AG10803 (cell line): ENCODE measurements at places on chromosomes 13 and 19.

- DNase-seq = no peak
These were observed 181.9 kb downstream of the NDFIP2 start for GRCh38 chr13:79662882-79663281.

- no peak for DNase-seq
These were observed 945.5 kb upstream of the SLC10A2 start for GRCh38 chr13:104011505-104012241.

- no peak for DNase-seq
These were observed 14.3 kb upstream of the ZNF667 start for GRCh38 chr19:56491399-56491798.

DNA sequence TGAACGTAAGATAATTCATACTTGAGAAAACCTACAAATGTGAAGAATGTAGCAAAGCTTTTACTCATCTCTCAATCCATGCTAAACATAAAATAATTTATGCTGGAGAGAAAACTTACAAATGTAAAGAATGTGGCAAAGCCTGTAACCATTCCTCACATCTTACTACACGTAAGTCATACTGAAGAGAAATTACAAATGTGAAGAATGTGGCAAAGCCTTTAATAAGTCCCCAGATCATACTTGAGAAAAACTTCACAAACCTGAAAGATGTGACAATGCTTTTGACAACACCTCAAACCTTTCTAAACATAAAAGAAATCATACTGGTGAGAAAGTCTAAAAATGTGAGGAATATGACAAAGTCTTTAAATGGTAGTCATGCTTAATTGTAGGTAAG is 89.4 kb downstream of the ZNF675 start:
- DNase-seq = no peak

DNA sequence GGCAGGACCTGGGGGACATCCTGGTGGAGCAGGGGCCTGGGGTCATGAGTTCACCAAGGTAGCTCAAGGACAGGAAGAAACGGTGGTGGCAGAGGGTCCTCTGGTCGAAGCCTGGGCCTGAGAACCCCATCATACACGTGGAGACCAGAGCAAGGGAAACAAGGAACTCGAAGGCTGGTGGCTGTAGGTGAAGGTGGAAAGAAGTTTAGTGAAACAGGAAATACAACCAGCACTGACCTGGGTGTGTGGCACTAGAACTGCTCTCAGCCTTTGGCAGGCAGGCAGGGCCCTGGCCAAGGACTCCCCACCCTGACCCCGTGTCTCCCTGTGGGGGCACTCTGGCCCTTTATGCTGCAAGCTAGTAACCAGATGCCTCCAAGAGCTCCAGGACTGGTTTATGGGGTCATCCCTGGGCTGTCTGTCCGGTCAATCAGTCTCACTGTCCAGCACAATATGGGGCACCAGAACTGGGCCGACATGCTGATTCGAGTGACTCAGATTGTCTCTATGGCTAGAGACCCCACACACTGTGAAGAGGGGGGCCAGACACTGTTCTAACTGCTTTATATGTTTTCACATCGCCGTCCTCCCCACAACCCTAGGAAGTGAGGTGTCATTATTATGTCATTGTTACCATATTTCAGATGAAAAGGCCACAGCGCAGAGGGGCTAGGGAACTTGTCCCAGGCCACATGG is 3.8 kb downstream of the COX6B2 start:
- DNase-seq = no peak

DNA sequence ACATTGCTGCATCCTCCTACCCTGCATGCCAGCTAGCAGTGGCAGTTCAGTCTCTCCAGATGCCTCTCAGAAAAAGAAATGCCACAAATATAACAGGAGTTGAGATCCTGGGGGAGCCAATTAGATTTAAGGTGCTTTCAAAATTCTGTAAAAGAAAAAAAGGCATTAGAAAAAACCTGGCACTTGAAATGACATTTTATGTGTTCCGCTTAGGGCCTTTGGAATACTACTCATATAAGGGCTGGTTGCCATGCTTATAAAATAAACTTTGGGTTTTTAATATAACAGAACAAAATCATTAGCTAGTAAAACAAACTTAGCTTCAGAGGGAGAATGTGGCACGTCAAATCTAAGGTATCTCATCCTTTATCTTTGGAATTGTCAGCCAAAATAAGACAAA is 104.1 kb downstream of the ENOX1 start:
- no peak for DNase-seq

DNA sequence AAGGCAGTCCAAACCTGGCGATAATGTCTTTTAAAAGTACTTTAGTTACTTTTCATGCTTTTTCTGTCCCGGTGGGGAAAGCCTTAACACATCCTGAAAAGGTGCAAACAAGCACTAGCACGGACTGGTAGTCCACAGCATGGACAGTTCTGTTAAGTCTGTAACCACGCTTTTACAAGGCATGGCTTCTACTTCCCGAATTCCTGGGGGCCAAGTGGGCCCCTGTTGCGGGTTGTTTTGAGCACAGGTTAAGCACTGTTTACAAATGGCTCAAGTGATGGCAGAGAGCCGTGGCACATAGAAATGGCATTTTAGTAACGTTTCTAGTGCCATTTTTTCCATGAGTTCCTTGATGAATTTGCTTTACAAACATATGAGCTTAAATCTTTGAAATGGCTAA is 37.6 kb downstream of the ZNF493 start:
- no peak for DNase-seq

- DNase-seq = no peak
These were observed 34.6 kb downstream of the NFIX start for GRCh38 chr19:13029893-13030292.

- DNase-seq = no peak
These were observed 5.4 kb upstream of the CDC37 start for GRCh38 chr19:10408511-10409283.

- DNase-seq = no peak
These were observed 52.4 kb upstream of the HTR2A start for GRCh38 chr13:46949211-46949610.

GRCh38 chr13:87669379-87669978 is 1.7 kb upstream of the SLITRK5 start:
- DNase-seq = no peak

GRCh38 chr19:36032251-36033104 is at the start of gene CLIP3:
Gene CLIP3, minus strand, starts transcription at chr19:36032873. Its CDS starts 516 bp downstream, at chr19:36032357.
- DNase-seq = peak; percentile 67

DNA sequence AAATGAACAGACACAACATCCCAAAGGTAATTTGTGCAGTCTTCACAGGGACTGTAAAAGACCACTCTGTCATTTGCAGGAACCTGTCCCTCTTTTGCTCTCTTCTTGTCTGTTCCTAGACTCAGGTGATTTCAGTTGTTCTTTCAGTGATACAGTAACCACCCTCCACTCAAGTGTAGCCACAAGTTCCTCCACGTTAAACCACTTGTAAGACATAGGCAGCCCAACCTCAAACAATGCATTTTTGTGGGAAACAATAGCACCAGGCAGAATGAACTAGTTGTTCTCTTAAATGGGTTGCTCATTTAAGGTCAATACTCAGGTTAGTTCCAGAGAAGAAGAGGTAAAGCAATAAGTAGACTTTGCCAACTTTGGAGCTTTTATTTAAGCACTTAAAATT is 359.4 kb downstream of the MZT1 start:
- no peak for DNase-seq

DNA sequence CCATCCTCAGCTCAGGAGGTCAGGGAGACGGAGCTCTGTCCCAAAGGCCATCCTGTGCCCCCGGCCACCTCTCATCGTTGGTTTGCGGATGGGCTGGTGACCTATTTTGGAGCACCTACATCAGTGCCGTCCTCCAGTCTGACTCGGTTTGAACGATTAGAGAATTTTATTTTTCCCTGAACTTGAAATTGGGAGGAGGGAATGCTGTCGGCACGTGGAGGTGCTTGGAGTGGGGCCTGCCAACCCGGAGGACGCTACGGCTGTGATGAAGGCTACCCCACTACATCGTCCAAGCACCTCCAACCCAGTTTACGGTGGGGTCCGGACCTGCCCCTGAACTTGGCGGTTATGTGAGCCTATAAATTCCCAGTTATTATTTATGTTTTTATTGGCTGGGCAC is 3.0 kb upstream of the ZNF554 start:
- DNase-seq = no peak
